ENCODE measurements at places on chromosomes 1 and 21.

- DNase-seq, result no peak
These were observed 19.0 kb upstream of the VCAM1 start for GRCh38 chr1:100700586-100700985.

DNA sequence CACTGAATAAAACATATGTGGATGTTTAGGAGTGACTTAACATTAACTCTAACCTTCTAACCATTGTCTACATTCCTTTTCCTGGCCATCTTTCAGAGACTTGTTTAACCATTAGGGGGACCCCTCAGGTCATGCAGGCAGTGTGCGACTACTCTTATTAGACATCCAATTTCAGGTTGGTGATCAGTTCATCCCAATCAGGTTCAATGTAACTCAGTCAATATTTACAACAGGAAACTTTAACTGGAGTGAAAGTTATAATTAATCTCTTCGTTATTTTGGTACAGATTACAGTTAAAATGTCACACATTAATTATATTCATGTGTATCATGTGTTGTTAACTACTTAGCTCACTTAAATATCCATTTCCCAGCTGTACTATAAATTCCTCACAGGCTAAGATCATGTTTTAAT lies 68.8 kb upstream of the RGS1 start:
- DNase-seq, result no peak

GRCh38 chr21:45353200-45353599 lies 51.8 kb upstream of the COL18A1 start:
- DNase-seq, result no peak

- no peak for DNase-seq
These were observed 17.6 kb upstream of the SELP start for GRCh38 chr1:169647512-169647911.

GRCh38 chr1:82091265-82091664 lies 290.5 kb downstream of the ADGRL2 start:
- DNase-seq, result no peak

GRCh38 chr1:48775831-48776392 lies 779 bp downstream of the BEND5 start:
- no peak for DNase-seq

DNA sequence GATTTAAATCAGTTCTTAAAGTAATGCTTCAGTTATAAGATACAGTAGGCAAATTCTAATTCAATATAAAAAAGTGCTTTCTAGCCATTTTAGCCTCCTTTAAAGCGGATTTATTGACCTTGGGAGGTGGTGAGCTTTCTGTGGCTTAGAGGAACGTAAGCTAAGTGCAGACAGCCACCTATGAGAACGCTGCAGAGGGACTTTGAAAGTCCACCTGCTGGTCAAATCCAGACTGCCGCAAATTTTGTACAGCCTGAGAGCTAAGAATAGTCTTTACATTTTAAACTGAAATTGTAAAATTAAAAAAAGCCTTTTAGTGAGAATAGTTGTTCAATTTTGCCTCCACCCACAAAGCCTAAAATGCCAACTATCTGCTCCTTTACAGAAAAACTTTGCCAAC lies 67.0 kb upstream of the SSX2IP start:
- DNase-seq, result no peak
